T47D (cell line): ENCODE measurements at places on chromosomes 12 and 14.

GRCh38 chr14:105498430-105499255 lies 7.6 kb downstream of the TEDC1 start:
- no peak for DNase-seq

GRCh38 chr12:52285172-52285745 lies 6.1 kb downstream of the KRT81 start:
- no peak for DNase-seq

DNA sequence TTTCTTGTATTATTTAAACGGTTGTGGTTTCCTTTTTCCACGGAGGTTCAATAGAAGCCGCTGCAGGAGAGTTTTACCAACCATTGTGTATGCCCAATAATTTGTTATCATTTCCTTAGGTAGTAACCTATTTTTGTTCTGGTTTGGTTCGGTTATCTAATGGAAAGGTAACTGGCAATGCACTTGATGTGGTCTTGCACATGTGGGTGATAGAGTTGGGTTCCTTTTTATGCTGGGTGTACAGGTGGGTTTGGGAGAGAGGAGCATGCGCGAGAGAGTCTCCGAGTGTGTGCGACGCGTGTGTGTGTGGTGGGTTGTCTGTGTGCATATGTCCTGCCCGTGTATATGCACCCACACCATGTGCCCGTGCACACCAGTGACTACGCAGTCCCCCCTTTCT lies 102.7 kb upstream of the FKBP4 start:
- no peak for DNase-seq

GRCh38 chr14:92325835-92326234 lies 2.9 kb downstream of the SLC24A4 start:
- DNase-seq, result peak; percentile 38

GRCh38 chr14:52042371-52043289 lies 26.2 kb downstream of the NID2 start:
- peak; percentile 6 for DNase-seq

- DNase-seq, result no peak
These were observed 6.0 kb downstream of the C2CD5 start for GRCh38 chr12:22538311-22538710.

GRCh38 chr12:98696036-98696646 lies 51.1 kb downstream of the APAF1 start:
- DNase-seq, result no peak

- no peak for DNase-seq
These were observed 49.6 kb upstream of the RASSF3 start for GRCh38 chr12:64560396-64561301.

DNA sequence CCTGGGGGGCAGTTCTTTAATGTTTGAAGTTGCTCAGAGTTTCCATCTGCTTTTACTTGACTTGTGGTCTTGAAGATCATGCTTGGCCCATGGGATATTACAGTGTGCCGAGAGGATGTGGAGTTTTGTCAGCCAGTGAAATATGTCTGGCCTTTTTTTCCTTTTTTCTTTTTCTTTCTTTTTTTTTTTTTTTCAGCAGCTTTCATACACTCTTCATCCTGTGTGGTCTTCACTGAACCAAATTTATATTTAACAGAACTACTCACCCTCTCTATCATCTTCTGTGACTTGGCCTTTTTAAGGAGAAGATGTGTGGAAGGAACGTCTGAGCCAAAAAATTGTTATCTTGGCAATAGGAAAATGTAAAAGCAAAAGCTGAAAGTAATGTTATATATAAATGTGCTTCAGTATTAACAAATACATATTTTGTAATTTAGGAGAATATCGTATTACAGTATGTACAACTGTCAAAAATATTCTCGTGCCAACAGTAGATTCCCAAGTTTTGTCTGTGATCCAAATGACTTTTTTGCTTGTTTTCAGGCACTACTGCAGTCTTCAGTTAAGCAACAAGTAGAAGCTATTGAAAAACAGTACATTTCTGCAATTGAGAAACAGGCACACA lies 200.6 kb downstream of the CCDC91 start:
- DNase-seq, result no peak

GRCh38 chr12:67911275-67911600 lies 78.0 kb upstream of the IFNG-AS1 start:
- DNase-seq, result no peak

- no peak for DNase-seq
These were observed 475.4 kb downstream of the NPAS3 start for GRCh38 chr14:33414041-33414440.

DNA sequence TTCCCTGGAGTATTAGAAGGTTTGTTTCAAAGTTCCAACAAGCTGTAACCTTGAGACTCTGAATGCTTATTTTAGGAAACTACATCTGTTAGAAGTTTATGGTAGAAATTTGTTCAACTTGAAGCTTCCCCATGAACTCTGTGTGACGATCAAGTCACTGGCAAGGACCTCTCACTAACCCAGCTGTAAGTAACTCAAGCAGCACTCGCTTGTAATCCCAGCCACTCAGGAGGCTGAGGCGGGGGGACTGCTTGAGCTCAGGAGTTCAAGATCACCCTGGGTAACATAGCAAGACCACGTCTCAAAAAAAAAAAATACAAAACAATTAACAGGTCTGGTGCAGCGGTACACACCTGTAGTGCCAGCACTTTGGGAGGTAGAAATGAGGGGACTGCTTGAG lies 25.6 kb downstream of the TESC start:
- DNase-seq, result no peak

DNA sequence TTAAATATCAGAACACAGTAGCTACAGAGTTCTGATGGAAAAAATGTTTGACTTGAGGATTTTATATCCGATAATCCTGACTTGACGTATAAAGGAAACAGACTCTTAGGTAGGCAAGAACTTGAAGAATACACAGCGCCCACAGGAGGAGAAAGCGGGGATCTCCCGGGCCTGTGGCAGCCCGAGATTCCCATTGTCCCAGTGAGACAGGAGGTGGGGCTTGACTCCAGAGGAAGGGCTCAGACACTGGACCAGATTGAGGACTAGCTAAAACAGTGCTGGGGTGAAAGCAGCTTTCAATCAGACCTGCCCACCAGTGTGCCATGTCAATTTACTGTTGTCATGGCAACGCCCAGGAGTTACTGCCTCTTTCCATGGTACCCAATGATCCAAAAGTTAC lies 51.1 kb upstream of the C14orf180 start:
- DNase-seq, result no peak

DNA sequence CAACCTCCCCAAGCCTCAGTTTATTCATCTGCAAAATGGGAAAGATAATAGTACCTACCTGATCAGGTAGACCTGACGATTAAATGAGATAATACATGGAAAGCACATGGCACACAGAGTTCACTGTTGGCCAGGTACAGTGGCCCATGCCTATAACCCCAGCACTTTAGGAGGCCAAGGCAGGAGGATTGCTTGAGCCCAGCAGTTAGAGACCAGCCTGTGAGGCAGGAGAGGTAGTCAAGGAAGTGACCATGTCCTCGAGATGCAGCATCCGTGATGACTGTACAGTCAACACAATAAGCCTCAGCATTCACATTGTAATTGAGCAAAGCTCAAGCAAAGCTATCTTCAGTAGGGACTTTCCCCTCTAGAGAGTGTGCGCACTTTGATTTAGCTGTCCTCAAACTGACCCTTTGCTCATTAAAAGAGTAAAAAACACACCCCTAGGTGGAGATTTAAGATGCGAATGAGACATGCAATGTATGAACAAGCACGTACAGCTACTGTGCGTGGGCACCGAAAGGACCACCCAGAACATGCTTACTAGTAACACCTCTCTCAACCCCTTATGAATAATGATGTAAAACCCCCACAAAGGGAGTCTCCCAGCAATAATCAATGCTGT lies 9.9 kb downstream of the ISCU start:
- DNase-seq, result no peak

DNA sequence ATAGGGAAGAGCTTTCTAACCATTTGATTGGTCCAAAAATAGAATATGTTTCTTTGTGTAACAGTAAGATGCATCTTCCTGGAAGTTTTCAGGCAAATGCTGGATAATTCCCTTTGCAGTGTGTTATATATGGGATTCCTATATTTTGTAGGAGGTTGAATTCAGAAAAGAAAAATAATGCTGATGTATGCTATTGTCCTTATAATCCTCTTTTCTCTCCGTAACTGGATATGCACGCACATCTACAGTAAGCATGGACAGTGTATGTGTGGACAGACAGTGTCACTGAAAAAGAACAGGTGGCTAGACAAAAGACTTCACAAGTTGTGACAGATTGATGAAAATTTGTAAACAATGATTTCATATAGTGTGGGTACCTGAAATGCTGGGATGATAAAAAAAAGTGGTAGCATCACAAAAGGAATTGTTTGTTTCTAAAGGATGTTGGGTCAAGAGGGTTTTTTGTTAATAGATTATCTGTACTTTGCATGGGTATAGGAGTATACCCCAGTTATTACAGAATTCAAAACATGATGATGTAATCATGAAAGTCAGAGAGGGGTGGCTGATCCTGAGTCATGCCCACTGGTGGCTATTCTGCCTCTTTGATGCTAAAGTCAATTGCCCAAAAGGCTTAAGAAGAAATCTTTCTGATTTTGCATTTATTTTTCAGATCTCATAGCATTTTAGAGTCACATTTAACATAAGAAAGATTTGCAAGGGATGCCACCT lies 160.7 kb upstream of the TMTC1 start:
- no peak for DNase-seq

- peak; percentile 22 for DNase-seq
These were observed 54.2 kb downstream of the LGMN start for GRCh38 chr14:92693998-92694795.

- DNase-seq, result peak; percentile 75
These were observed 125.9 kb downstream of the CCER1 start for GRCh38 chr12:90829044-90829443.

DNA sequence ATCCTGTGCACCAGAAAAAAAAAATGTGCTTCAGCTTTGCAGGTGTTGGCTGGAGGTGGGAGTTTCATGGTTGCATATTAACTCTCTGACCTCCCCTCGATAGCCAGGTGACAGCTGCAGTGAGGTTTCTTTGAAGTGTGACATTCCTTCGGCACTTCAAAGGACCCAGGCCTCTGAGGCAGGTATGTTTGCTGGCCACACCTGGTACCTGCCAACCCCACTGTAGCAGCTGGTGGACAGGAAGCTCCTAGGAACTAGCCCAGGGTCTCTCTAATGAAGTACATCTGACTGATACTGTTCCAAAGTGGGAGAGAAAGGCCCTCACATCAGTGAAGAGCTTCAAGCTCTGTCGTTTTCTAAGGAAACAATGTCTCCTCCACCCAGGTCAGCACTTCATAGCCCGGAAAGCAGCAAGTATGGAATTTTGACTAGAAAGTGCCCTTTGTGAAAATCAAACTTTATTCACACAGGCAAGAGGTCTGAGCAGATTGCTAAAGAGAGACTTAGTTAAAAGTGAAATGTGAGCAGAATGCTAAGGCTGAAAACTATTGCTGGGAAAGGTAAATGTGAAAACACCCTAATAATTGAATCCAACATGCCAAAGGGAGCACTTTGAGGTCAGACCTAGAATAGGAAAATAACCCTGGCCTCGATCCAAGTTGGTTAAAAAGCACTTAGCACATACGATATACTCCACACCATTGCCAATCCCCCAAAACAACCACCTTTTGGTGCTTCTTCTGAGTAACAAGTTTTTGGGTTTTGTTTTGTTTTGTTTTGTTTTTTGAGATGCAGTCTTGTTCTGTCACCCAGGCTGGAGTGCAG lies 71.3 kb downstream of the PHLDA1 start:
- peak; percentile 39 for DNase-seq

DNA sequence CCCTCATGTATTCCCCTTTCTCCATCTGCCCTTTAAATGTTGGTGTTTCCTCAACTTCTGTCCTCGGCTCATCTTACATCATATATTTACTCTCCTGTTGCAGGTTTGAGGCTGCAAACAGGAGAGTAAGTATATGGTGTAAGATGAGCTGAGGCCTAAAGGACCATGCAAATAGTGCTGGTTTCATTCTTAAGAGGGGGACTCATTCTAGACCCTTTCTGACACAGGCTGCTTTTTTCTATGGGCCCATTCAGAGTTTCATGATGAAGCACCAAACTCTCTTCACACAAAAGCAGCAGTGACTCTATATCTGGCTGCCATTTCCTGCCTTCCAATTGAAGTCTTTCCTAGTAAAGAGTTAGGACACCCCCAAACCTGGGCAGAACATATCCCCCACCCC lies 218.5 kb downstream of the PHLDA1 start:
- no peak for DNase-seq

- DNase-seq, result no peak
These were observed 74.4 kb downstream of the MGST1 start for GRCh38 chr12:16421806-16422205.

DNA sequence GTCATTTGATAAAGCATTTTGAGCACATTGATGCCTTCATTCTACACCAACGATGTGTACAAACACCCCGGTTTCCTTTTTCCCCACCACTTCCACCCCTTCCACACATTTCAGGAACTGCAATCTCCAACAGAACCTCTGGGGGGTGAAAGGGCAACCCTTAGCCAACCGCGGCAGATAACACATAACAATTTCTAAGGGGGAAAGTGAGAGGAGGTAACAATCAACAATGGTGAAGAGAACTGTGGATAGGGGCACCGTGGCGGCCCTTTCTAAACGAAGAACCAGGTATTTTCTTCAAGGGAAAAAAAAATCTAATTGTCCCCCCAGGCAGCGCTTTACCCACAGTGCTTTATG lies 1.1 kb downstream of the KITLG start:
- DNase-seq, result no peak

DNA sequence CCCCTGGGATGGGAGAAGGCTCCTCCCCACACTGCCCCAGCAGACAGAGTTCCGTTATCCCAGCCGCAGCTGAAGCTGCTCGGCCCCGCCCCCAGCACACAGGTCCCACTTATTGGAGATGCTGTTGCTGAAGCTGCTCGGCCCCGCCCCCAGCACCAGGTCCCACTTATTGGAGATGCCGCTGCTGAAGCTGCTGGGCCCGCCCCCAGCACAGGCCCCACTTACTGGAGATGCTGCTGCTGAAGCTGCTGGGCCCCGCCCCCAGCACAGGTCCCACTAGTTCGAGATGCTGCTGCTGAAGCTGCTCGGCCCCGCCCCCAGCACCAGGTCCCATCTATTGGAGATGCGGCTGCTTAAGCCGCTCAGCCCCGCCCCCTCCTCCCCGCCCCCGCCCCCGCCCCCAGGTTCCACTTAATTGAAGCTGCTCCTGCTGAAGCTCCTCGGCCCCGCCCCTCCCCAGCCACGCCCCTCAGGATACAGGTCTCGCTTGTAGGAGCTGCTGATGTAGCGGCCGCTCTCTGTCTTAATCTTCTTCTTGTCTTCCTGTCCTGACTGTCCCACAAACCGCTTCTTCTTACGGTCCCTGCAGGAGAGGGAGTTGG lies 12.0 kb downstream of the CFAP73 start:
- peak; percentile 96 for DNase-seq
